ENCODE measurements at places on chromosomes 2 and 18.

- DNase-seq: no peak
Observed at GRCh38 chr2:22124003-22124402, 1000.2 kb downstream of the TDRD15 start.

- DNase-seq: no peak
Observed at GRCh38 chr2:202109737-202110184, 36.7 kb downstream of the KIAA2012 start.

GRCh38 chr2:190123956-190124355, 61.4 kb upstream of the MSTN start:
- DNase-seq: no peak

DNA sequence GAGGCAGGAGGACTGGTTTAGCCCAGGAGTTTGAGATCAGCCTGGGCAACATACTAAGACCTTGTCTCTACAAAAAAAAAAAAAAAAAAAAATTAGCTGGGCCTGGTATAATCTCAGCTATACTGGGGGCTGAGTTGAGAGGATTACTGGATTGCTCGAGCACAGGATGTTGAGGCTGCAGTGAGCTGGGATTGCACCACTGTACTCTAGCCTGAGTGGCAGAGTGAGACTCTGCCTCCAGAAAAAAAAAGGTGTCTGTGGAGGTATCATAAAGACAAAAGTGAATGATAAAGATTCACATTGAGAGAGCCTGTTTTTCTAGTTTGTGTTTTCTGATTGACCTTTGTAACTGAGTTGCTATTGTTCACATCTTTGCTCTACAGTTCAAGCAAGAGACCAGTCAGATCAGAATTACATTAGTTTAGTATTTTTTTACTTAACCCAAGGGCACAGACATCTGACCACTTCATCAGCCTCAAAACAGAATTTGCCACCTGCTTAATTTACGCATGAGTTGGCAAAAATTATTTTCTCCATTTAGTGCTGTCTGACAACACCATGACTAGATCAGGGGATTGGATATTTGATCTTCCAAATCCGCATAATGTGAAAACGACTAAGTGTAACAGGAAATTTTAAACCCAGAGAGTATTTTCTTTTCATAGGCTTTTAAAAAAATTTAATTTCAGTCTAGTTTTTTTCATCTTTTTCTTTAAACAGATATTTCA, 271.0 kb downstream of the TGIF1 start:
- DNase-seq: no peak

DNA sequence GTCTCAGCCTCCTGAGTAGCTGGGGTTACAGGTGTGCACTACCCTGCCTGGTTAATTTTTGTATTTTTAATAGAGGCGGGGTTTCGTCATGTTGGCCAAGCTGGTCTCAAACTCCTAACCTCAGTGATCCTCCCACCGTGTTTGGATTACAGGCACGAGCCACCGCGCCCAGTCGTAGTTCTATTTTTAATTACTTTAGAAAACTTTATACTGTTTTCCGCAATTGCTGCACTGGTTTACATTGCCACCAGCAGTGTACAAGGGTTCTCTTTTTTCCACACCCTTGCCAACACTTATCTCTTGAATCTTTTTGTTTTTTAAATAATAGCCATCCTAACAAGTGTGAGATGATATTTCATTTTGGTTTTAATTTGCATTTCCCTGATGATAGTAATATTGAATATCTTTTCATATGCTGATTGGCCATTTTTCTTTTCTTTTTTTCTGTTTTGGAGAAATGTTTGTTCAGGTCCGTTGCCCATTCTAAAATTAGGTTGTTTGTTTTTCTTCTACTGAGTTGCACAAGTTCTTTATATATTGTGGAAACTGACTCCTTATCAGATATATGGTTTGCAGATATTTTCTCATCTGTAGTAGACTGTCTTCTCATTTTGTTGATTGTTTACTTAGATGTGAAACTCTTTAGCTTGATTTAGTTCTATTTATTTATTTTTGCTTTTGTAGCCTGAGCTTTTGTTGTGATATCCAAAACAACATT, 16.9 kb downstream of the ALMS1 start:
- no peak for DNase-seq

DNA sequence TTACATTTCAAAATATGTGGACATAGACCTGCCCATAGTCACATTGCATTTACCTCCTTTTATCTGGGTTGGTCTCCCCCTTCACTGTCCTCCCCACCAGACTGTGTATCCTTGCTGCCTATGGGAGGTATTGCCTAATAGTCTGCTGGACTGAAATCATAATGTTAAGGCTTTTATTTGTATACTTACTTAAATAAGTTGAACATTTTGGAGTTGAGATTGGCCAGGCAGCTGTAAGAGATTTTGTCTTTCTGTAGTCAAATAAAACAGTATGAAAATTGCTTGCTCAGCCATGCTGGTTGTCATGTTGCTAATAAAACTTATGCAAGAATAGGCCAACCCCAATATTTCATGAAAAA, 280.9 kb downstream of the PTPRM start:
- no peak for DNase-seq

DNA sequence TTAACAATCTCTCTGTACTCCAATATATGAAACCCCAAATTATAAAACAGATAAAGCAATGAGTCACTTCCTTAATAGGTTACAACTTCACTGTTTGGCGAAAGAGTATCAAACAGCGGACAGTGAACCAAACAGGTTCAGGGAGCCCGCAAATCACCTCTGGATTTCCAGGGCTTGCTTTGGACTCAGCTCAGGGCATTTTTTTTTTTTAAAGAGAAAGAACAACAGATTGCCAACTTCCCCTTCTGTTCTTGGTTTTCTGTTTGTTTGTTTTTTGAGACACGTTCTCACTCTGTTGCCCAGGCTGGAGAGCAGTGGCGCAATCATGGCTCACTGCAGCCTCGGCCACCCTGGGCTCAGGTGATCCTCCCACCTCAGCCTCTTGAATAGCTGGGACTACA, 52.7 kb downstream of the ABCB11 start:
- DNase-seq: no peak

DNA sequence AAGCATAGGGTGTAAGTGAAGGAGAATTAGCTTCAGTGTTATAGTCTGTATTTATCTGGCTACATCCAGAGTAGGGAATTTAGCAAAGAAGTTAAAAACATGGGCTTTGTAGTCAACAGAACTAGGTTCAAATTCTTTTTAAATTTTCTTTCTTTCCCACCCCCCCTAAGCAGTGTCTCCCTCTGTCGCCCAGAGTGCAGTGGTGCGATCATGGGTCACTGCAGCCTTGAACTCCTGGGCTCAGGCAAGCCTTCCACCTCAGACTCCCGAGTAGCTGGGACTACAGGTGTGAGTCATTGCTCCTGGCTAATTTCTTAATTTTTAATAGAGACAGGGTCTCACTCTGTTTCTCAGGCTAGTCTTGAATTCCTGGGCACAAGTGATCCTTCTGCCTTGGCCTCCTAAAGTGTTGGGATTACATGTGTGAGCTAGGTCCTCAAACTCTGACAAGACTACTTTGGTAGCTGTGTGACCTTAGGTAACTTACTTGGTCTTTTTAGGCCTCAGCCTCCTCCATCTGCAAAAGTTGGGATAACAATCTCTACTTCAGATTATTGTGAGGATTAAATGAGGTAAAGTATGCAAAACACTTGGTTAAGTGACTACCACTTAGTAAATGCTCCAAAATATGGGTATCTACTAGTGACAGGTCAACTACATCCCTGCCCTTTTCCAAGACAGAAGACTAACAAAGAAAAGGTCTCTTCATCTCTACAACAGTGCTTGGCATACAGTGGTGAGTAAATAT, 17.8 kb downstream of the DOK1 start:
- no peak for DNase-seq

DNA sequence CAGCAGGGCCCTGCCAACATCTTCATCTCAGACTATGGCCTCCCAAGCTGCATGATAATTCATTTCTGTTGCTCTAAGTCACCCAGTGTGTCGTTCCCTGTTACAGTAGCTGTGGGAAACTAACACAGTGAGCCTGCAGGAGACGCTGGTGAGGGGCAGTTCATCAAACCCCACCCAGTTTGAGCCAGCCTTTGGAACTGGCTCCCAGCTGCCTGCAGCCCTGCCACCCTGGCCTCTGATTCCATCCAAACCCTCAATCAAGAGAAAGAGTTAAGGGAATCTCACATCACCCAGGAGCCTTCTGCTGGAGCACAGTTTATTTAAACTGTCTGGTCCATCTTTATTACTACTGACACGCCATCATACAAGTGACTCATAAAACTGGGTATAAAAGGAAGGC, 64.9 kb upstream of the ZCCHC2 start:
- DNase-seq: no peak

DNA sequence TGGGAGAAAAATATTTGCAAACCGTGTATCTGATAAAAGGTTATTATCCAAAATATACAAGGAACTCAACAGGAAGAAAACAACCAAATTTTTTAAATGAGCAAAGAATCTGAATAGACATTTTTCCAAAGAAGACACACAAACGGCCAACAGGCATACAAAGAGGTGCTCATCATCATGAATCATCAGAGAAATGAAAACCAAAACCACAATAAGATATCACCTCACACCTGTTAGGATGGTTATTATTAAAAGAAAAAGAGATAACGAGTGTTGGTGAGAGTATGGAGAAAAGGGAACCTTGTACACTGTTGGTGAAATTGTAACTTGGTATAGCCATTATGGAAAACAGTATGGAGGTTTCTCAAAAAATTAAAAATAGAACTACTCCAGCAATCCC, 463.3 kb downstream of the IRS1 start:
- no peak for DNase-seq

GRCh38 chr2:46885376-46885775, 30.2 kb downstream of the MCFD2 start:
- DNase-seq: no peak

- DNase-seq: peak; percentile 37
Observed at GRCh38 chr2:224584785-224585210, 365 bp downstream of the CUL3 start.

DNA sequence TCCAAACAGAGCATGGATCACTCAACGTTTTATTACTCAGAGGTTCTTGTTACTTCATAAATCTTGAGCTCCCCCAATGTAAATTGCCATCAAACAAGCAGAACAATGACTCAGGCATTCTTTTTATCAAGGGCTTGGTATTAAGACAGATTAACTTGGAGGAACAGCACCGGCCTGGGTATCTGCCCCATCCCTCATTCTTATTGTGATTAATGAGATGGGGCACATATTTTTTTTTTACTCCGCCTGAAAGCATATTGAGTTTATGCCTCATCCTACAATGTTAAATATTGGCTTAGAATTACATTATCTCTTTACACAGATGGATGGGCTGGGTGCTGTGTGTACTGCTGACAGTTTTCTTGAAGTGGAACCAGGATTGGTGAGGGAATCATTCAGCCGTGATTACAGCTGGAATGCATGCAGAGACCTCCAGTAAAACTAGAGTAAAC, 387.3 kb downstream of the CLIP4 start:
- no peak for DNase-seq

GRCh38 chr18:77141401-77142118, 9.0 kb upstream of the MBP start:
- DNase-seq: no peak

- no peak for DNase-seq
Observed at GRCh38 chr18:12908706-12909105, 24.7 kb upstream of the PTPN2 start.

GRCh38 chr2:54652540-54652939, 70.9 kb upstream of the EML6 start:
- DNase-seq: no peak

- no peak for DNase-seq
Observed at GRCh38 chr2:181374781-181375675, 82.2 kb upstream of the ITGA4 start.

DNA sequence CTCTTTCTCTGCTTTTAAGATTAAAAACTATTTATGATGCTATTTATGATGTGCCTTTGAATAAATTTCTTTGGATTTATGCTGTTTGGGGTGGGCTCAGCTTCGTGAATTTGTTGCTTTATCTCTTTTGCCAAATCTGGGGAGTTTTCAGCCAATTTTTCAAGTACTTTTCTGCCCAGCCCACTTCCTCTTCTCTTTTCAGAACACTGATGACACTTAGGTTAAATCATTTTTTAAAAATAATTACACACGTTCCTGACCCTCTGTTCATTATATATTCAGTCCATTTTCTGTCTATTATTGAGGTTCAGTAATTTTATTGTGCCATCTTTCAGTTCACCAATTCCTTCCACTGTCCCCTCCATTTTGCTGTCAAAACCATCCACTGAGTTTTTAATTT, 14.8 kb upstream of the BCL2L11 start:
- DNase-seq: no peak

- DNase-seq: no peak
Observed at GRCh38 chr2:227404585-227405271, 17.0 kb upstream of the SCYGR1 start.

DNA sequence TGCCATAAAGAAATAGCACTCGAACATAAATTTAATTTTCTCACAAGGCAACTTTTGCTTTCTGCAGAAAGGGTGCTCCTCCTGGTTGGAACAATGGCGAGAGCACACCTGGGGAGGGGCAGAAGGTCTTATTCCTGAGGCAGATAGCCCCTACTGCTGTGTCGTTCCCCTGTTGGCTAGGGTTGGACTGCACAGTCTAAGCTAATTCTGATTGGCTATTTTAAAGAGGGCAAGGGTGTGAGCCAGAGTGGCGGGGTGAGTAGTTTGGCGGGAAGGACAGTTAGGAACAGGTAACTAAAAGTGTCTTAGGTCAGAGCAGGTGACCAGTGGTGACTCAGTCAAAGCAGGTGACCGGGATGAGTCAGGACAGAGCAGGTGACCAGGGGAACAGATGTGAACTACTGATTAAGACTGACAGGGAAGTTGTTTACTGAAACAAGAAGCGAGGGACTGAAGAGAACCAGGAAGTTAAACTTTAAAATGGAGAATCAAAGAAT, 49.7 kb upstream of the AGAP1 start:
- no peak for DNase-seq

DNA sequence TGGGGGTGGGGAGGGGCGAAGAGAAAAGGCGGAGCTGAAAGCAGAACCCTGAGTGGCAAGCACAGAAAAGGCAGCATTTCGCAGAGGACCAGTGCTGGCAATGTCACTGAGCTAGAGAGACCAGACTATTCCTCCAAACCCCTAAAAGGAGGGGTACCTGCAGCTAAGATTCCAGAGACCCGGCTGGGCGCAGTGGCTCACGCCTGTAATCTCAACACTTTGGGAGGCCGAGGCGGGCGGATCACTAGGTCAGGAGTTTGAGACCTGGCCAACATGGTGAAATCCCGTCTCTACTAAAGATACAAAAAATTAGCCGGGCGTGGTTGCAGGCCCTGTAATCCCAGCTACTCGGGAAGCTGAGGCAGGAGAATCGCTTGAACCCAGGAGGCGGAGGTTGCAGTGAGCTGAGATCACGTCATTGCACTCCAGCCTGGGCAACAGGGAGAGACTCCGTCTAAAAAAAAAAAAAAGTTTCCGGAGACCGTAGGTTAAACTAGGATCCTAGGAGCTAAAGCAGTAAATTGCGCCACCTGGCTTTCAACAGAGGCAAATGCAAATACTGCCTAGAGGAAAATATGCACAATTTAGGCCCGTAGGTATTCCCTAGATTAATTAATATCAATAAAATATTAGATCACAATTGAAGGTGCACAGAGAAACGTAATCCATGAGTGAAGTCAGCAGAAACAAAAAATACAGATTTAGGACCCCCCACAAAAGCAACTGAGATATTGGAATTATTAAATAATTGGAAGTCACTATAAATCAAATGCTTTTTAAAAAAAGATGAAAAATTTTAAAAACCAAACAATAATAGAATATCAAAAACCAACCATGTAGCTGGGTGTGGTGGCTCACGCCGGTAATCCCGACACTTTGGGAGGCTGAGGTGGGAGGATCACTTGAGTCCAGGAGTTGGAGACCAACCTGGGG, 4.9 kb downstream of the UCN start:
- no peak for DNase-seq

Data from activated naive CD8-positive, alpha-beta T cell treated with anti-CD3 and anti-CD28 coated beads, Interleukin-2, amount 50 U/mL, for 16 hours (primary cell).